Right lung (tissue), 10 donors: ENCODE measurements at places on chromosomes 6 and 20.
A peak's percentile ranks its signal among the peaks of the same experiment; 100 is the strongest.

- no peak for DNase-seq
Measured at GRCh38 chr6:13283331-13283730, 45.0 kb downstream of the TBC1D7 start.

DNA sequence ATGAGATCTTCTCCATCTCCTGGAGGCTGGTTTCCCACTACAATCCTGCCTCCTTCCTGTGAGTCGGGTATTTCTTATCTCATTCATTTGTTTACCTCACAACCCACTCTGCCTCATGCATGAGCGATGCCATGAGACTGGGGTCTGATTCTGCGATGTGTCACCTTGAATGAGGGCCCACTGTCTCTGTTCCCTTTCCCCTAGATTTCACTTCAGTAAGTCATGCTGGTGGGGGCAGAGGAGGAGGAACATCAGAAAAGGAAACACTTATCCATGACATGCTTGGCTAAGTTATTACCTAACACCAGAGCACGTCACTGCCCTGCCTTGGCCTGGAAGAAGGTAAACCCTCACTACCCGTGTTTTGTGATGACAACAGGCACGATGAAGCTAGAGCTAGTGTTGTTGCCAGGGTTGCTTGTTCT is 337.4 kb upstream of the PRDM1 start:
- no peak for DNase-seq

DNA sequence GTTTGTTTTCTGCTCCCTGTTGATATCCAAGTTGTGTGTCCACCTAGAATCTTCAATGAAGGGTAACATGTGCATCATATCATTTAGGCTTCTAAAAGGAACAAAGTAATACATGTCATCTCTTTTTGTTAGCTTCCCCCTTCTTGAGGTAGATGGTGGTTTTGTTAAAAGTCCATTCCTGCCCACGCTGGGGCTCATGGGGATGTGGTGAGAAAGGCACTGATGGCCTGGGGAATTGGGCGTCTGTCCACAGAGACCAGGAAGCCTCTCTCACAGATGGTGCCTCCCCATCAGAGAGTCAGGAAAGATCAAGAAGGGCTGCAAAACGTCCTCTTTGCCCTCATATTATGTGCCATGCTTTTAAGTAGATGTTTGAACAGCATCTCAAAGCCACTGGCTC is 32.5 kb downstream of the GNAS start:
- DNase-seq: no peak

DNA sequence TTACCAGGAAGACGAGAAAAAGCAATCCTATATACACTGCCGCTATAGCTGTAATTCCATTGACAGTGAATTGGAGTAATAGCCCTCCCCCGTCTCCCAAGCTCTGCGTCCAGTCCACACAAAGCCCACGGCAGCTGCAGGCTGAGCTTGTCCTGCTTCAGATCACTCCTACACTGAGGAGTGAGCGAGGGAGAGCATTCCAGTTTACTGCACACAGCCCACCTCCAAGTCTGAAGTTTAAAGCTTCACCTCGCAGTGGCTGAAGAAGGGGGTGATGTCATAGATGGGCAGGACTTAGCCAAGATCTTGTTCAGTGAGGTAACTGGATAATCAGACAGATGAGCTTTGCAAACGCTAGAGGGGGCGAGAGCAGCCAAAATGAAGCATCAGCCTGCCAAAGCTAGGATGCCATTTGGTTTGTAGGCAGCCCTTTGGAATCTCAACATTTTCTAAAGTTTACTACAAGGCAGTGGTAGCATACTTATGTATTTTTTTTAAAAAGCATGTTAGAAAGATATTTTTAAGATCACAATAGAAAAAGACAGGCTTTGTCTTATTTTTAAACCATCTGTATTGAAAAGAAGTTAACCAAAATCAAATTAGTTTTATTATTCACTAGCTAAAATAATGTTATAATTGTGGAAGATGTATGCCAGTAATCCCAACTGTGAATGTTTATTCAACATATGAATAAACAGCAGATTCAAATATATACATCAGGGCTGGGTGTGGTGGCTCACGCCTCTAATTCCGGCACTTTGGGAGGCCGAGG is at the start of gene FLRT3:
Gene FLRT3 (minus strand): TSS at position 213 of the 772 bp plus-strand sequence. CDS start 10,106 bp downstream, outside the sequence.
- peak; percentile 87 for DNase-seq

DNA sequence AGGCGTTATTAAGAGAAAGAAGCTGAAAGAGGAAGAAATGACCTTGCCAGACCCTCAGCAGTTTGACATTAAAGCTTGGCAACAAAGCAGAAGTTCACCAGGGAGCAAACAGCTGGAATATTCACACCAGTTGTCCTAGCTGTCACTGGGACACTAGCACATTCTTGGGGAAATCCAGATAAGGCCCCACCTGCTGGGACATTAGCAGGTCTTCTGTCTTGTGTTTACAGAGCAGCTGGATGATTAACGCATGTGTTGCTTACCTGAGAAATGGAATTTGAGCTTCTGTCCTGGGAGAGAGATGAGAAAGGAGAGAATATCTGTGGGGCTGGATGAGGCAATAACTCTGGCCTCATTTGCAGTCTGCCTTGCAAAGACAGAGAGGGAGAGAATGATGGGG is 137.6 kb upstream of the RIN2 start:
- DNase-seq: no peak

DNA sequence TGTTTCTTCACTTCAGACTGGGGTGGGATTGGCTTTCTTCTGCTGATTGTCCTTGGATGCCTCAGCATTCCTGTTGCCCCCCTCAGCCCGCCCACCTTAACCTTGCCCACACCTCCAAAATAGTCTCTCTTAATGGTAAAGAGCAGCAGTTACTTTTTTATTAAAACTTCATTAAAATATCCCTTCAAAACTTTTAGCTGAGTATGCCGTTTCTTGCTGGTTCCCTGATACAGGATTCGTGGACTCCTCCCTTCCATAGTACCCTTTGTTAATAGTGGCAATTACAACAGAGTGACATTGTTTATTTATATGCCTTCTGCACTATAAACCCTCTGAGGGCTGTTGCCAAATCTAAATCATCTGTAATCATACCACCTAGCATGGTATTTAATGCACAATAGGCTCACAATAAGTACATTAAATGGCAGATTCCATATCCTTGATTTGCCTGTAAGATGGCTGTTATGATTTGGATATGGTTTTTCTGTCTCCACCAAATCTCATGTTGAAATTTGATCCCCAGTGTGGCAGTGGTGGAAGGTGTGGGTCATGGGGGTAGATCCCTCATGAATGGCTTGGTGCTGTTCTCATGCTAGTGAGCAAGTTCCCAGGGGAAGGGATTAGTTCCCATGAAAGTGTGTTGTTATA is 3.5 kb upstream of the MOCS1 start:
- no peak for DNase-seq

DNA sequence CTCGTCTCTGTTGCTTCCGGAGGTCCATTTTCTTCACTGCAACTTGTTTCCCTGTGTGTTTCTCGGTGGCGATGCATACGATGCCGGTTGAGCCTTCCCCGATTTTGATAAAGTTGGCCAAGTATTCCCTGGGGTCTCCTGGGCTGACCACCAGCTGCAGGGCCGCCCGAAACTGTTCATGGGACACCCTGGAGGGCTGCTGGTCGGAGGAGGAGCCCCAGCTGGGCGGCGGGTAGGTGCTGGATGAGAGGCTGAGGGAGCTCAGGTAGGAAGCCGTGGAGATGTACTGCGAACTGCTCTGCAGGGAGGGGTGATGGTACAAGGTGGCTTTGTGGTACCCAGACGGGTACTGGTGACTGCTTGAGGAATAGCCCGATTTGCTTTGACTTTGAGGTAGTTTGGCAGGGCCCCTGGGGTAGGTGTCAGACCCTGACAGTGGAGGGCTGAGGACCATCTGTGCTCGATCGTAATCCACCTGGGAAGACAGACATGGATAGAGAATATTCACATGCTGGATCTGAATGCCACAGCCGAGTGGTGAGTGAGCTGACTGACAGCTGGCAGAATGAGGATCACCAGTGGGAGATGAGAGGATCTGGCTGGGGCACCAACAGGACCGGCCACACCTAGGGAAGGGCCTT is 51.6 kb downstream of the LAMP5 start:
- DNase-seq: no peak
